Inflammatory macrophage treated with lipopolysaccharide for 4 hours (primary cell): ENCODE measurements at places on chromosomes 2 and 18.
A peak's percentile ranks its signal among the peaks of the same experiment; 100 is the strongest.

DNA sequence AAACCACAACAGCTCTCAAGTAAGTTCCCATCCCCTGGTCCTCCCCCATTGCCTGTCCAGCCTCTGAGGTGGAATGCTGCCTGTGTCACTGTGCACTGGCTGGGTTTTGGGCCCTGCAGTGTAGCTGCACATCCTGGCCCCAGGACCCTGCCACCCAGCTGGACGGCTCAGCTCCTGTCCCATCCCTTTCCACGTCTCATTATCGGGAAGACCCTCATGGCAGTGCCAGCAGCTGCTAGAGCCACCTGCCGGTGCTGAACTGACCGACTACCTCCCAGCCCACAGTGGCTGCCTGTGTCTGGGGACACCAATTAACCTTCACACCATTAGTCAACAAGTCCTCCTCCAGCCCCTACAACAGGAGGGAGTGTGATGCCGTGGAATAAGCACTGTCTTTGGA, 31.9 kb downstream of the ADCY3 start:
- DNase-seq = no peak

DNA sequence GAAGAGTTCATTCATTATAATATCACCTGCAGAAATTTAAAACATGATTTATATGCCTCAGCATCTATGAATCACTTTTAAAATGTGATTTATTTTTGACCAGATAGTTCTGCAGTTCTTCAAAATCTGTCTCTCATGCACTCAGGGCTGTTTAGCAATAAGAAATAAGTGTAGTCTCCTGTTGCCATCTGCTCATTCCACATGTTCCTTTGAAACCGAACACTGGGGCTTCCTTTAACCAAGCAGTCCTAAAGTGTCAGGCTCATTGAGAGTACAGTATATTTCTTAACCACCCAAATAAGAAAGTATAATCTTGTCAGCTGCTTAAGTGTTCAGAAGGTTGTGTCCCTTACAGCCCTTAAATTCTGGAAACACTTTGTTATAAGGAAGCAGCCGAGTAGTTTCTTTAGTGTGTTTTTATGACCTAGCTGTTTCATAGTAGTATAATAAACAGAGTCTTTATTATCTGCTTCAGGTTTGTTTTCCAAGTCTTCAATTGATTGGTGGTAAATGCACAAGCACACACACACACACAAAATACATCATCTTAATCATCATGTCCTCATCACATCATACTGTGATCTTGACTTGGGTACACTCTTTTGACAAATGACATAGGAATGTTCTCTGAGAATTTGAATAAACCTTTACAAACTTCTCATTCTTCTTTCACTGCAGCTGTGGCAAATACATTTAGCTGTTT, 10.4 kb downstream of the WDR7 start:
- no peak for DNase-seq

- DNase-seq = peak; percentile 54
Observed at GRCh38 chr2:28610583-28611201, 114.8 kb downstream of the PLB1 start.

DNA sequence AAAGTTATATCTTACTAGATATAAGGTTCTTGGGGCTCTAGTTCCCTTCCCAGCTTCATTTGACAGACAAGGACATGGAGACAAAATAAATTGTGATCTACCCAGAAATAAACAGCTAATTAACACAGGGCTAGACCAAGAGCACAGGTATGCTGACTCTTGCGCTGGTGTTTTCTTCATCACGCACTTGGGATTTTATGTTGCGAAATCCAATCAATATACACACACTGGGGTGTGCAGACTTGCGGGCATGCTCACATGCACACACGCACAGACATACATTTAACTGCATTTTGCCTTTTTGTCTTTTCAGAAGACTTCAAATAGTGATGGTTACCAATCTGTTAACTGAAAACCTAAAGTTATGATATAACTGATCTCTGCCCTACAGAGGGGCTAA, 91.2 kb downstream of the LRATD1 start:
- no peak for DNase-seq

DNA sequence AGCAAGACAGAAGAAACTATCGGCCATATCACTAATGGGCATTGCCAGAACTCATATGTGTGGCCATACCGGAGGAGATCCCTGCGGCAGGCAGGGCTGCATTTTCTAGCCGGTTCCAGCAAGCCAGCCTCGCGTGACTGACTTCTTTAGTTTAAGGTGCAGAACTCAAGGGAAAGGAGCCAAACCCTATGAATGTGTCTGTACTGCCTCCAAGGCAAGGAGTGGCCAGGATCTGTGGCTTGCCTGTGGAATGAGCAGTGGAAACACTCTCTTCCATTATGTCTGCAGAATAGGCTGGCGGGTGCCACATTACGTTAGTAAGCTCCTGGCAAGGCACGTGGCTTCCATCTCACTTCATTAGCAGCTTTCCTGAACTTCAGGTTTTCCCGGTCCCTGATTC, 137.6 kb downstream of the ATL2 start:
- no peak for DNase-seq

DNA sequence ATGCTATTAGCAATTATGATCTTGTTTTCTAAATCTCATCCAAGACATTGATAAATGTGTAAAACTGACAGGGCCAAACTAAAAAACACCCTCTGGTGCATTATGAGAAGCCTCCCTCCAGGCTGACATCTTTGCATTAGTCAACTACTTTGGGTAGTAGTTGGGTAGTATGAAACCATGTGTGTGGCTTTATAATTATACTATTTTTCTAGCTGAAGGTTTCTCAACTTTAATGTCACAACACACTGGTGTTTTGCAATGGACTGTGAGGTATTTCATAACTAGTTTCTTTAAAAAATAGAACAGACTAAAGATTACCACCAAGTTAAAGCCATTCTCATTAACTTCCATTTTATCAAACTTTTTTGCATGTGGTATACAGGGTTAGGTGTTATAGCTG, 73.1 kb upstream of the RBMS1 start:
- peak; percentile 88 for DNase-seq

GRCh38 chr2:172442072-172442895, 14.9 kb downstream of the ITGA6 start:
- peak; percentile 49 for DNase-seq

DNA sequence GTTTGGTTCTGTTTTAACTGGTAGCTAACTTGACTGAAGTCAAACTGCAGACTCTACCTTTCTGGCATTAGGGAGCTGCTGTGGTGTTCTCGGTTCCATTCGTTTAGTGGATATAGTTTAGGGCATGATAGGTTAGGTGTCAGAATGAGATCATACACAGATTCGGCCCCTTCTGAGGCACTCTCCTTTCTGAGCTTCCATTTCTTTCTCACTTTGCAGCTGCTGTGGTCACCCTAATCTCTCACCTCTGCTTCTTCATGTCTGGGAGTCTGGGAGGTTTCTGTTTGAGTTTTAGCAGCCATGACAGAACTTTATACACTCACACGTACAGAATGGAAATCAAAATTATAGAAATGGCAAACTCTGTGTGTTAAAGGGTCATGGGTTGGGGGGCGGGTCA, 122.8 kb downstream of the ATP9B start:
- DNase-seq = no peak

GRCh38 chr2:85430752-85431569, 12.4 kb downstream of the SH2D6 start:
- no peak for DNase-seq

DNA sequence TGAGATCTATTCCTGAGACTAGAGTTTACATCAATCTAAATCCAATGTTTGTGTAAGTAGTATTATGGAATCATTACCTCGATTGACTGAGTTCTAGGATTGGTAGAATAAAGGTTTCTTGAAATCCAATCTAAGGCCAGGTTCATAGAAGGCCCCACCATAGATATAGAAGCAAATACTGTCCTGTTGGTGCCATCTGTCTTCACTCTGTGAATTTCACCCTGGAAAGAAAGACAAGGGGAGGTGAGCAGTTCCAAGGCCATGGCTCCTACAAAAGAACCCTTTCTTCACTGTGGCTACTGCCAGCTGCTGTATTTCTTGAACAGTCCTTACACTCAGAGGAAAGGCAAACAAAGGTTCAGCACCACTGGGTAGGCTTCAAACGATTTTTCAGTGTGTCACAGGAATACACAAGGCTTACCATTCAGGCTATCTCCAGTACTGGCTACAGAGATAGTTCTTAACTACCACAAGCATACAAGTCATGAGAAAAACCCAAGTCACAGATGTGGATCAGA, 137.0 kb downstream of the LRP2 start:
- DNase-seq = no peak

GRCh38 chr2:226829721-226830631, 5.9 kb upstream of the RHBDD1 start:
- DNase-seq = no peak

DNA sequence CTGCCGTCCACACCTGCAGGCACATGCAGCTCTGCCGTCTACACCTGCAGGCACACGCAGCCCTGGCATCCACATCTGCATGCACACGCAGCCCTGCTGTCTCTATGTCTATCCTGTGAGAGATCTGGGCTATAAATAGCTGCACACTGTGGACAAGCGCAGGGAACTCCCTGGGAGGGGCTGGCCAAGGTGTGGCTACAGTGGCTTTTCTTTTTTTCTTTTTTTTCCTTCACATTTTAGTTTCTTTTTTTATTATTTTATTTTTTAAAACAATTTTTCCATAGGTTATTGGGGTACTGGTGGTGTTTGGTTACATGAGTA, 42.0 kb downstream of the TMEM182 start:
- DNase-seq = no peak

GRCh38 chr2:28137221-28137620, 246.7 kb downstream of the BABAM2 start:
- no peak for DNase-seq

DNA sequence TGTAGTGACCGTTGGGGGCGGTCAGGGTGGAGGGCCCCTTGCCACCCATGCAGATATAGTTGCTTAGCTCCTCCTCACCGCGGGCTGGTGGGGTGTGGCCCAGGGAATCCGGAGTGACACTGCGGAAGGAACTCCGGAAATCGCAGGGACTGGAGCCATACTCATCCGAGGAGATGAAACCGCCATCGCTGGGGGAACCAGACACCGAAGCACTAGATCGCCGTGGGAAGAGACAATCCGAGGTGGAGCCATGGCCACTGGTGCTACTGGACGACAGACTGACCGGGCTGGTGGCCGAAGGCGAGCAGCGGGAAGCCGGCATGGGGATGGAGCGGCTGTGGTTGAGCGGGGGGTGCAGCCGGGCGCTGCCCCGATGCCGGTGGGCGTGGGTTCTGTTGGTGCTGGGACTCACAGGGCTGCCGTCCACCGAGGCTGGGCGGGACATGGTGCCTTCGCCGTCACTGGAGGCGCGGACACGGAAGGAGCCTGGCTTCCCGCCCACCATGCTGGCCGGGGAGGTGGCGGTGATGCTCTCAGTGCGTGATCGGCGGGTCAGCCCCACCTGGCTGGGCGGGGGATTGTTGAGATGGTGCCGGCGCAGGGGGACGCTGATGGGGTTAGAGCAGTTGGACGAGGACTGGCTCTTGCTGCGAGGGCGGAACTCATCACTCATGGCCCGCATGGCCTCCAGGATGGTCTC, 2.2 kb downstream of the IRS1 start:
- DNase-seq = no peak

DNA sequence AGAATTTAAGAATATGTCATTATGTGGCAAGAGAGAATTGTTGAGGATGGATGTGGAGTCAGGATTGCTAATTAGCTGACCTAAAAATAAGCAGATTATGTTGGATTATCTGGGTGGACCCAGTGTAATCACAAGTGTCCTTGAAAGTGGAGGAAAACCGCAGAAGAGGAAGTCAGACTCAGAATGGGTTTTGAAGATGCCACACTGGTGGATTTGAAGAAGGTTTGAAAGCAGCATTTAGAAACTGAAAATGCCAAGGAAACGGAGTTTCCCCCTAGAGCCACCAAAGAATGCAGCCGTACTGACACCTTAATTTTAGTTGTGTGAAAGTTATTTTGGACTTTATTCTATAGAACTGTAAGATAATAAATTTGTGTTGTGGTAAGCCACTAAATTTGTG, 41.6 kb upstream of the DPP10 start:
- no peak for DNase-seq

- no peak for DNase-seq
Observed at GRCh38 chr2:63571291-63571690, 17.0 kb downstream of the WDPCP start.

DNA sequence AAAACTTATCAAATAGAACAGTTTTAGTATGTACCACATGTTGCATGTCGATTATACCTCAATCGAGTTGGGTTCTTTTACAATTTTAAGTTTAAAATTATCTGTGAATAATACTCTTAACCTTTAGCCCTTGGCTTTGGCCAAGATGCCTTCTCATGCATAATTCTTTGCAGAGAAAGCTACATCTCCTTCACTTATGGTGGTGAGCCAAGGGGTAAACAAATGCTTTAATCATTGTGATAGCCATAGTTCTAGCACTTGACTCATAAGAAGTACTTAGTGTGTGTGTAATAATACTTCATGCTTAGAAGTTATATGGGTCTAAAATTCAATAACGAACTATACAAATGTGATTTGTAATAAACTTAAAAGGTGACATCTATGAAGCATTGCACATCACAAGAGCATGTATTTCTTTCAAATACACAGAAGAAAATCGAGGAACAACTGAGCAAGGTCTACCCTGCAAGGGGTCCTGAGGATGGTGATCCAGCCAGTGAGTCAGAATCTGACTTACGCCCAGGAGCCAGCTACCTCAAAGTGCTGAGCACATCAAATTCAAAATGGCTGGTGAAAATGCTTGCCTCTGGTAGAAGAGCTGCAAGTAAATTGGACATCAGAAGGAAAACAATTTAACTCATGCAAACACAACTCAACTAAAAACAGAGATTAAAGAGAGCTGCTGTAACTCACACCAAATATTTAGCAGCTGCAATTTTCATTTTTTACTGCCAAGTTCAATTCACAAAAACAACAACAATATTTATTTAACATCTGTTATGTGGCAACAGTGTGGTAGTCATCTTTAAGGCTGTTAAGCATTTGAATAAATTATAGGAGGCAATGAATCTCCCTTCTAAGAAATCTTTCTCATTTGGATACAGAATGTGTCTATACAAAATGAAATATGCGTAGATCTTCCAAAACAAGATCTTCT, 23.8 kb upstream of the TTC39C start:
- DNase-seq = no peak

DNA sequence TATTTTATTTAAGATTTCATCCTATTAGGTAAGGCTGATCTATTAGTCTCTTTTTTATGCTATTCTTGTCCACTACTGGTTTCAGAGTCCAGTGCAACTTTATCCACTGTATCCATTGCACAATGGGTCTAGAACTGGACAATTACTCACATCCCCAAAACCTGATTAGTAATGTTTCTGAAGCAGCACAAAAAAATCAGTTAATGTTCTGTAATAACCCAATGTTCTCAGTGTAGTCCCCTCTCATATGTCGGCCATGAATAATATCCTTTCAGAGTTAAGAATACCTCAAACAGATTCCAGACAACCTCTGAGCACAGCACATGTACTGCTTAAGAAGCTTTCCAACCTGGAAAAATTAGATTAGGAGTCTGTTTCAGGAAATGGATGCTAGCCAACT, 29.7 kb downstream of the MGAT4A start:
- DNase-seq = peak; percentile 31
